ENCODE measurements at places on chromosomes 2 and 18.

DNA sequence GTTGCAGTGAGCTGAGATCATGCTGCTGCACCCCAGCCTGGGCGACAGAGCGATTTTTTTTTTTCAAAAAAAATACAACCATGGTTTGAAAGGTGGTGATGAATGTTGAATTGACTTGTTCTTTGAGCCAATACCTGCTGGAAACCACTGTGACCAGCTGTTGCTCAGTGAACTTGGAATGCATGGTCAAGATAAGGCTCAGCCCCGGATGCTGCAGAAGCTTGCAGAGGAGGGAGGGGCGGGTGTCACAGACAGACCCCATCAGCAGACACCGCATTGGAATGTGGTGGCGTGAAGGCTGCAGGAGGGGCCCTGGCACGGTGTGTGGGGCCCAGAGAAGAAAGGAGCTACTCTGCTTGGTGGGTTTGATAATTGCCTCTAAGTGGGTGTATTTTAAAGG, 91.6 kb downstream of the ITGB1BP1 start:
- no peak for DNase-seq

- no peak for DNase-seq
These were observed 263.8 kb downstream of the RBM43 start for GRCh38 chr2:150997702-150998440.

DNA sequence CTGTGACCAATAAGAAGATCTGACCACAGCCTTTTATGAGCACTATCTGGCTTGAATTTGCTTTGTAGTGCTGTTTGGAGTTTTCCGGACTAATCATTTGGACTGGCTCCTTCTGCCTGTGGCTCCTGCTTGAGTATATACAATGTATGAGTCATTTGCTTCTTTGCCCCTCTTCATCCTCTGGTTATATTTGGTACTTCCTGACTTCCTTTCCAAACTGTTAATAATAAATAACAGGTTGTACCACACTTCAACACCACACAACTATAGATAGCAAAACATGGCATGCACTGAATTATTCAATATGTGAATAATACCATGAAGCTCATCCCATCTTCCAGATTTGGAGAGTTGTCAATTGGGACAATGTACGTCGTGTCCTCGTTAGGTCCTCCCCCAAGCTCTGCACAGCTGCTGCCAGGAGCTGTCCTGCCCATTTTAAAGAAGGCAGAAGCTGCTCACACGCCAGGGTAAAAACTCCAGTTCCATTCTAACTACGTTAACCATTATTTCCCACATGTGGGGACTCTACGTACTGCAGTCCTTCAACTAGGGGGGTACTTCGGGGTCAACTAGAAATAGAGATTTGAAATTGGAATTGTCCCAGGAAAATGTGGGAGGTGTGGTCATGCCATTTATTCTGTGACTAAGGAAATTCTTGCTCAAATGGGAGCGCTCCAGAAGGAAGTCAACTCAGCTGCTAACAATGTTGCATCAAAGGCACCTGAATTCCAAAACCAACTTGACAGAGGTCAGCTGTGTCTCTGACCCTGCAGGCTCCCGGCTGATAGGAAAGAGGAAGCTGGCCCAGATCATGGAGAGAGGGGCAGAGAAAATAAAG, 38.1 kb downstream of the ST8SIA5 start:
- DNase-seq, result no peak

- no peak for DNase-seq
These were observed 172.5 kb downstream of the NCK2 start for GRCh38 chr2:105917226-105917625.

DNA sequence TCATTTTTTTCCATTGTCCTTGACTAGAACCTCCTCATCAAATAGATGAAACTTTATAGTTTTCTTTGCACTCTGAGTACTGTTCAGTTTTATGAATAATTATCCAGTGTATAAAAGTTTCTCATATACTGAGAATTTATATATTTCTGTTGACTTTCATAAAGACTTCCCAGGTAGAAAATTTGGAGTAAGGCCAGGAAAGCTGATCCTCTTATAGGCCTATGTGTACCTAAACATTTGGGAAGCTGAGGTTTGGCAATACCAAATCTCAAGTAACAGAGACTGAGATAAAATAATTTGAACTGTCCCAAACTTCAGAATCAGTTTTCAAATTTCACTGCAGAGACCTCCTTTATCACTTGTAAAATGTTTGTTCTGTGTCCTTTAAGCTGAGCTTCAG, 43.4 kb downstream of the CCDC102B start:
- no peak for DNase-seq

GRCh38 chr2:144208924-144209323, 311.0 kb downstream of the ZEB2 start:
- no peak for DNase-seq

DNA sequence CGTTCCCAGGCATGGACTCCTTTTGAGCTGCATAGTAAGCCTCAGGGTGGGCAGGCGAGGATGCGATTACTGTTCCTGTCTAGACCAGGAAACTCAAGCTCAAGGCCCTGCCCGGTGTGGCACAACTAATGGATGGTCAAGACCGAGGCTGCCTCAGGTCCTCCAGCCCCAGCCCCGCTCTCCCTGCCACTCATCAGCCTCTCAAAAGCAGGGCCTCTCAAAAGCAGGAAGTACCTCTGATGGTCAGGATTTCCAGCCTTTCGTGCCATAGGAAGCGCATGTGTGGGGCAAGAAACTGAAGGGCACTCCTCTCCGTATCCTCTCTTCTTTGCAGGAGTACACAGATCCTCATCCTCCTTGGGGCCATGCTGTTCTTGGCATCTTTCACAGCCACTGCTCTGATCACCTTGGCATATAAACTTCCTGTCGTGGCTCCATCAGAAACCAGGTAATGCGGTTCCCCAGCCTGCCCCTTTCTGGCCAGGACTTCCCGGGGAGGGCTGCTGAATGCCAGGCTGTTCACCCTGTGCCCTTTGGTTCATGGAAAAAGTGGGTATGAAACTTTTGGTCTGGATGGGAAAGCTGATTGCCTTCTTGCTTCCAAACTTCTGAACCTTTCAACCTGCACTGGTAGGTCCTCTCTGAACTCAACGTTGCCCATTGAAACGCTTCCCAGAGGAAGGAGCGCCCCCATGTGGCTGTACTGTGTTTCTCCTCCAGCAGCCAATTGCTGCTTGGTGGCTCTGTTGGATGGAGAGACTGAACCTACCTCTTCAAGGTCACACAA, 82.8 kb upstream of the SEC11C start:
- no peak for DNase-seq

- DNase-seq, result peak; percentile 70
These were observed 21.1 kb upstream of the LYPD6B start for GRCh38 chr2:149017116-149017985.

- DNase-seq, result no peak
These were observed 88.8 kb downstream of the ZCCHC2 start for GRCh38 chr18:62611453-62612288.

DNA sequence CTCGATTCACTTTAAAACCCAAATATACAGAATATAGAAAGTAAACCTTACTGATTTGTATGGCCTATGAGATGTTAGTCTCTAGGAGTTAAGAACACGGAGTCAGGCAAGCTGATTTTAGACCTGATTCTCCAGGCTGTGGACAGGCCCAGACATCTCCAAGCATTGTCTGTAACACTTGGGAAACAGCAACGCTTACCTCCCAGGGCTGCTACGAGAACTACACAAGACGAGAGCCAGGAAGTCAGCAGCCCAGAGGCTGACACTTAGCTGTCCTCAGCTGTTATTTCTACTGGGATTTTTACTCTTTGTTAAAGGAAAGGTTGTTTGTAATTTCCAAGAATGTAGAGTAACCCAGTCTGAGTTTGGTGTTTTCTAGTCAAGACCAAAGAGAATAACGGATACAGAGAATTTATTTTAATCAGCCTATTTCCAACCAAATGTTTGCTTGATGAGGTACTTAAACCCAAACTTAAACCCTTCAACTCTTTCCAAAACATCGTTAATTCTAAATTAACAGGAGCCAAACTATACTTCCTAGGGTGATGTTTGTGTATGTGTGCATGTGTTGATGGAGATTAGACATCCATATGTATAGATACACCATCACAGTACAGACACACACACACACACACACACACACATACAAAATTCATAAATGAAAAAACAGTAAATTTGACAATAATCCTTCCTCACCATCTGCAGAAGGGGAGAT, 123.4 kb downstream of the LAMA1 start:
- no peak for DNase-seq

DNA sequence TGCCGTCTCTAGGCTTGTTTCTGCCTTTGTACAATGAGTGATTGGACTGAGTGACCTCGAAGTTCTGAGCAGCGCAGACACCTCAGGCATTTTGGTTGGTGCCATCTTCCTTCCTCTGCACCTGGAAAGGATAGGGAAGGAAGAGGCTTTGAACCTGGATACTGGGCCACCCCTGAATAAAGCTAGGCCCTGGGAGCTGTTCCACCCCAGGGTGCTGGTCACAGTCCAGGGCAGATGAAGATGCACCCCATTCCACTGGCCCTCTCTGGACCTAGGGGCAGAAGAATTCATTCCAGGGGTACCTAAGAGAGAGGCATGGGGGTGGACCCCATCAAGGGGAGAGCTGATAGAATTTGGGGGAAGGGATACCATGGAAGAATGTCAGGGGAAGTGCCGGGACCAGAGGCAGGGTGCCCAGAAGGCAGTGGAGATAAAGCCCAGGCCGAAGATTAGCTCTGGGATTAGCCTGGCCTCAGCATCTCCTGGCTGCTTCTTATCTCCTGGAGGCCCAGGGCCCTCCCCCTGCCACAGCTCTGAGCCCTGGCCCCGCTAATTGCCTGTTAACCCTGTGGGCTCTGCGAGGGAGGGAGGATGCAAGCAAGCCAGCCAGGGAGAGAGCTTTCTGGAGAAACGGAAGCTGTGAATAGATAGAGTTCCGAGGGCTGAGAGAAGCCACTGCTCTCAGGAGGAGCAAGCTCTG, 11.4 kb downstream of the ASIC4 start:
- no peak for DNase-seq

DNA sequence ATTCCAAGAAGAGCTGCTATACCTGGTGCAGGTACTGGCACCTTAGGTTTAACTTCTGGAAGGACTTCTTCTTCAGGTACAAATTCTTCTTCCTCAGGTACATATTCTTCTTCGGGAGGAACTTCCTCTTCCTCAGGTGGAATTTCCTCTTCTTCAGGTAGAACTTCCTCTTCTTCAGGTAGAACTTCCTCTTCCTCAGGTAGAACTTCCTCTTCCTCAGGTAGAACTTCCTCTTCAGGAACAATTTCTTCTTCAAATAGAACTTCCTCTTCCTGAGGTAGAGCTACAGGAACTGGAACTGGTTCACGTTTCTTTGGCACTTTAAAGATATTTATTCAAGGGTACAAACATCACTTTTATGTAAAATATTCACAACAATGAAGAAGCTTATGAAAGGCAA, 129.6 kb downstream of the TTN start:
- no peak for DNase-seq

DNA sequence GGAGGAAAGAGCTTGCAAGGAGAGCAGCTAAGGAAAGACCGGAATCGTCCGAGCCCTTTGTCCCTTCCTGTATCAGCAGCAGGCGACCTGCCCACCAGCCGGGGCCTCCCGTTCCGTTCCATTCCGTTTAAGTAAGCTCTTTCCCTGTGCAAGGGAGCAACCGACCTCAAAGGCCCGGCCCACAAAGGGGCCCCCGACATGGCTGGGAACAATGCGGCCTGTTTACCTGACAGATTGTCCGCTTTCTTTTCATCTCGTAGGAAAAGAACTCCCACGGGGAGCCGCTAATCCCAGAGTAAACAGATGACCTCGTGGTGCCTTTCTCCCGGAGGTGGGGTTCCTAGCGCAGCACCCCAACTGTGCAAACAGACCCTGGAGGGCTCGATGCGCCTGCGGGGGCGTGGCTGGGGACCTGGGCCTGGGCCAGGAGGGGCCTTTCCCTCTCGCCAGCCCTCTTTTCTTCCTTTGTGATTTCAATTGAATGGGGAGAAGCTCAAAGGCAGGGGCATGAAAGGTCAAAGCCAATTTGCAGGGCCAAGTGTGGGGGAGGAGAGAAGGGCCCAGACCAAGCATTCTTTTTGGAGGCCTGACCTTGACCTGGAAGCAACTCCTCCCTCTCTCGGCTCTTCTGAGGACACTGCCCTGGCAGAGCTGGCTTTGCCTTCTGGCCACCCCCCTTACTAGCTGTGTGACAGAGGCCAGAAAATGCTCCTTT, 120.2 kb downstream of the INHBB start:
- DNase-seq, result no peak

Data from stimulated activated CD4-positive, alpha-beta T cell treated with anti-CD3 and anti-CD28 coated beads, Interleukin-15, amount 100 ng/mL, for 48 hours (primary cell).